ENCODE measurements at places on chromosomes 1 and 21.

DNA sequence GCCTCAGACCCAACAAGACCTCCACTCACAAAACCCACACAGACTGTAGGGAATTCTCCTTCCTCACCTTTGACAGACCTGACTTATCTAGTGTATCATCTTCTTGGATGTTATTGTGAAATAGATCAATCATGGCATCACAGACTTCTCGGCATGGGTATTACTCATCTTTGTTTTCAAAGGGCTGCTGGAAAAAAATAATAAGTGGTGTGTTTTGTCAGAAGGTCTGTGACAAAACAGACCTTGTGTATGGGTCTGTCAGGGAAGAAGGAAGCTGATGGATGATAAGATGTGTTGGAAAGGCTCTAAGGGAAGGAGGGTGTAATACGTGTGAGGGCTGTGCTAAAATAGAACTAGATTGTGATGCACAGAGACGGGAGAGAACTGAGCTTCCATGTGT, 13.9 kb upstream of the S100A7 start:
- no peak for DNase-seq

- DNase-seq = no peak
Measured at GRCh38 chr1:162578071-162578700, 16.7 kb downstream of the UAP1 start.

- no peak for DNase-seq
Measured at GRCh38 chr1:62725255-62725654, 37.1 kb upstream of the DOCK7 start.

GRCh38 chr1:225509770-225510169, 81.9 kb upstream of the LBR start:
- DNase-seq = no peak

GRCh38 chr1:244675167-244675566, 22.2 kb downstream of the DESI2 start:
- no peak for DNase-seq

DNA sequence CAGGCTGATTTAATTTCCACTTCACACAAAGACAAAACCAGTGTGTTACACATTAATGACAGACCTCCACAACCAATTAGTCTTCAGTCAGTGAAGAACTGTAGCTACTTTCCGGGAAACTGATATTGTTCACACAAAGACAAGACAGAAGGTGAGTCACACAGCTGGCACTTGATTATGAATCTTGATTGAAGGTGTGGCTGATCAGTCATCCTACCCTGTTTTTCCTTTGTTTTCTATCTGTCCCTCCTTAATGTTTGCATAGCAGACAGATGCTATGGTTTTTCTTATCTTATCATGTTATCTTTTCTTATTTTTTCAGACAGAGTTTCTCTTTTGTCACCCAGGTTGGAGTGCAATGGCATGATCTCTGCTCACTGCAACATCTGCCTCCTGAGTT, 185.1 kb upstream of the GREM2 start:
- DNase-seq = no peak

DNA sequence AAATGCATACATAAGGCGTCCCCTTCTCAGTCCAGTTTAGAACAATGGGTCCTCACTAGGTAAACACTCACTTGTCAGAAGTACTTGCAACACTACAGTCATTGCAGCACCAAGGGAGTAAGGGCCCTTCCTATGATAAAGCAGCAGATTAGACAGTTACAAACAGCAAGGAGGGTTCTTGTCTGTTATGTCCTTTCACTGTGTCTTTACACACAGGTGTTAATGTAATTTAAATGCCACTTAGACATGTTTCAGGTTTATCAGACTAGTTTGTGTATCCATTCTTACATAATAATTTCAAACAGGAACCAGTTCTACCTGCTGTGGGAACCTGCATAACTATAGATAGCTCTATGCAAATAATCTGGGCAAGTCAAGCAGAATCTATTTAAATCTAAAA, 105.6 kb upstream of the USH2A start:
- no peak for DNase-seq

DNA sequence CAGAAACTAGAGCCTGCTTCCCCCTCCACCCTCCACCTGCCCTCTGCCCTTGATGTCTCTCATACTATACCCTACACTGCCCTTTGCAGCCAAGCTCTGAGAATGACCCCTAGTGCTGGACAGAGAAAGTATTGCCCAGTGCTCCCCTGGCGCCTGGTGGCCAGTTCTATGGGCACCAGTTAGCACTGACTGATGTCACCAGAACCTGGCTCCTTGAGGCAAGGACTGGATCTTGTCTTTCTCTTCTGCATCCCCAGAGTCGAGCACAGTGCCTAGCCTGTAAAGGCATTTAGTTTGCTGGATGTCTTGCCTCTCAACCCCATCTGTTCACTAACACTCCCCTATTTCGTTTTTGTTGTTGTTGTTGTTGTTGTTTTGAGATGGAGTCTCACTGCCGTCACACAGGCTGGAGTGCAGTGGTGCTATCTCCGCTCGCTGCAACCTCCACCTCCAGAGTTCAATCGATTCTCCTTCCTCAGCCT, 5.9 kb downstream of the PHLDA3 start:
- DNase-seq = no peak

DNA sequence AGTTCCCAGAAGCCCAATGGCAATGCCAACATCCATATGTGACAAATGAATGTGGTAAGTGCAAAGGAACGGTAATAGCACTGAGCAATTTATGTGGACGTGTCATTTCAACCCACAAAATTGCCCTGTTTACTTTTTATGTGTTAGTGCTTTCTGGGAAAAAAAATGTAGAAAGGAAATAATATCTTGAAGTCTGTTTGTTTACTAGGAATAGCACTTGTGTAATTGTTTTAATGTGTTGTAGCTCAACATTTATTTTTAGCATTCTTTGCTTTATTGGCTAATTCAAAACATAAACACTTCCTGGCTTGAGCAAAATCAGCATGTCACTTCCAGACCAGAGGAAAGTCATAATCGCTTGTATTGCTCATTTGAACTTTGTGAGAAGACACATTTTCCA, 224.8 kb upstream of the KCNK2 start:
- DNase-seq = no peak

- no peak for DNase-seq
Measured at GRCh38 chr1:192726820-192727504, 81.9 kb upstream of the RGS2 start.

DNA sequence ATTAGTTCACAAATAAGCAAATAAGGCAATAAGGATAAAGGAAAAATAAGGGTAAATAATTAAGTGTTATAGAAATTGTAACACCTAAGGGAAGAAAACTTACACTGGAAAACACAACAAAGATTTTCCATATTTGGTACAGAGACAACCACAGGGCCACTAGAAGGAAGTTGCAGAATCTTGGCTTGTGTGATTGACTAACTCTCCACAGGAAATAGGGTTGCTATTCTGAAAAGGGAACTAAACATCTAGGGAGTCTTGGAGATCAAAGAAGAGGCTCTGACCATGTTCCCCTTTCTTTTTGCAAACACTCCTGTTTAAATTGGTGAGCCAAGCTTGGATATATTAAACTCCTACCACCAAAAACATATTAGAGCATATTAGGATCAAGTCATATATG, 59.1 kb downstream of the APCS start:
- DNase-seq = no peak

GRCh38 chr1:62308606-62309005, 10.6 kb downstream of the KANK4 start:
- DNase-seq = no peak

- DNase-seq = no peak
Measured at GRCh38 chr21:35850542-35851103, 209.7 kb downstream of the SETD4 start.

GRCh38 chr1:231584117-231584516, 42.5 kb upstream of the DISC1 start:
- DNase-seq = no peak

DNA sequence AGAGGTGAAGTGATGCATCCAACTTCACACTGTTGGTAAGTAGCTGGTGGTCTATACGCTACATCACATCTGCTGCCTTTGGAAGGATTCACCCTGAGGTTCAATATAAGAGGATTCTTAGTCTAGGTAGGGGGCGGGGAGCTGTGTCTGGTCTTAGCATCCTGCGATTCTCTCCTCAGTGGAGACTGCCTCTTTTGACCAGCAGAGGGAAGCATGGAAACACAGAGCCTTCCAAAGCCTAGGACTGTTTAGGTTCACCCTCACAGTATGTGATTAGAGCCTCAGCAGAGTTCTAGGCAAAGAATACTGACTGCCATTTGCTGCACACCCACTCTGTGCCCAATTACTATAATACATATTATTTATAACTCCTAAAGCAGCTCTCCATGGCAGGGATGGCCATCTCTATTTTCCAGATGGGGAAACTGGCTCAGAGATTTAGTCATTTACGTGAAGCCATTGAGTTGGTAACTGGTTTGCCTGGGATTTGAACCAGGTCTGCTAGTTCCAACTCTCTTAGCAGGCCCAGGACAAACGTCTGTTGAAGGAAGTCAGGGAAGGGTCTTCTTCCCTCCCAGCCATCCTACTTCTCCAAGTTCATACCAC, 28.9 kb upstream of the EFCAB14 start:
- no peak for DNase-seq

- DNase-seq = no peak
Measured at GRCh38 chr1:246281195-246281594, 225.9 kb downstream of the SMYD3 start.

DNA sequence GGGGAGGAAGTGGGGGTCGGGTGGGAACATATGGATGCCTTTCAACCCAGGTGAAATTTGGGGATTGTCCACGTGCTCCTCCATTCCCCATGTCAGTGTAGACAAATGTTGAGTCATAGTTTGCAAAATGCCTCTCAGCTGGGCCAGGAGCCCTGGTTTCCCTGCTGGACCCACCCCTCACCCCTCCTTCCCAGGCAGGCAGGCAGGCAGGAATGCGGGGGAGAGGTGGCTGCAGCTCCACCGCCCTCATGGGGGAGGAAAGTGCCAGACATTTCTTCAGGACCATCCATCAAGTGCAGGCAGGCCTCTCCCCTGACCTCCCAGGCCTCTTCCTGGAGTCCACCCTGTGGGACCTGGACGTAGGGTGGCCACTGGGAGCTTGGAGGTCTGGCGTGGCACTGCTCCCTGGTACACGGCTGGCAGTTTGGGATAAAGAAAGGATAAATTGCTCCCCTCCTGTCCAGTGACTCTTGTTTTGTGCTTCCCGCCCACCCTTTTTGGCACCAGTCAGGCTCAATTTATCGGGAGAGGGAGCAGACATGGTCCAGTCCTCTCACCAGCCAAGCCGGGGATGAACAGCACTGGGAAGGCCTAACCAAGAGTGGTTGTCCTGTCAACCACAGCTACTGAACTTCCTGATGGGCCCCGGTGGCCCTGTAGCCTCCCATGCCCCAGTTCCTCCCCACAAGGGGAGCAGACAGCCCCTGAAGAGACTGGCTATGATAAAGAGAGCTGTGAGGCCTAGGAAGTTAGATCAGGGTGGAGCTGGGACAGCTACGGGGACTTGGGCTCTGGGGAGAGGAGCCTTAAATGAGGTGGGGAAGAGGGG, 18.9 kb downstream of the NPR1 start:
- DNase-seq = no peak

- no peak for DNase-seq
Measured at GRCh38 chr1:183634429-183635065, 1.0 kb downstream of the ARPC5 start.

DNA sequence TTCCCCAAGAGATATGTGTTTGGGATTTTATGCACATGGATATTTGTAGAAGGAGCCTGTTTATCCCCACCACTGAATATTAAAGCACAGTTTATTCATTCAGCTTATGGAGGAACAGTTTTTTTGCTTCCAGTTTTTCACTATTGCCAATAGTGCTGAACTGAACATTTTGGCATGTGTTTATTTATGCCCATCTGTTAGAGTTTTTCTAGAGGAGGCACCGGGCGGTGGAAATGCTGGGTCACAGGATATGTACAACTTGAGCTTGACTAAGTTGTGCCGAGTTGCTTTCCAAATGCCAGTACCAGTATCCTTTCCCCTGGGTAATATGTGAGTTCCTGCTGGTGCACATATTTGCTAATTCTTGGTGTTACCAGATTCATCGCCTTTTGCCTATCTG, 111.3 kb downstream of the GREM2 start:
- DNase-seq = no peak

DNA sequence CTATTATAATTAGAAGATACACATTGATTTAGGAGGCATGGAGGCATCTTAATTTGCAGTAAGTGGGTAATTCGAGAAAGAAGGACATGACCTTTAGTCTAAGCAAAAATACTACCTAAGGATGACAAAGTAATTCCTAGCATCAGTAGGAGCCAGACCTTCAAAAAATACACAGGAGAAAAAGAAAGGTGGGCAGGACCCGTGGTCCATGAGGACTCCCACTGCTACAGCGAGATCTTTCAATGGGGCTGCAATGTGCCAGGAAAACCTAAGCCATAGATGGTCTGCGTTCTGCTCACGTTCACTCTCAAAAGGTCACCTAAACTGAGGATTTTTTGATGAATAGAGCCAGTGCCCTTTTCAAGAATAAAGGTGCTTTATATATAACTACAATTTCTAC, 10.6 kb upstream of the EXO1 start:
- DNase-seq = no peak

DNA sequence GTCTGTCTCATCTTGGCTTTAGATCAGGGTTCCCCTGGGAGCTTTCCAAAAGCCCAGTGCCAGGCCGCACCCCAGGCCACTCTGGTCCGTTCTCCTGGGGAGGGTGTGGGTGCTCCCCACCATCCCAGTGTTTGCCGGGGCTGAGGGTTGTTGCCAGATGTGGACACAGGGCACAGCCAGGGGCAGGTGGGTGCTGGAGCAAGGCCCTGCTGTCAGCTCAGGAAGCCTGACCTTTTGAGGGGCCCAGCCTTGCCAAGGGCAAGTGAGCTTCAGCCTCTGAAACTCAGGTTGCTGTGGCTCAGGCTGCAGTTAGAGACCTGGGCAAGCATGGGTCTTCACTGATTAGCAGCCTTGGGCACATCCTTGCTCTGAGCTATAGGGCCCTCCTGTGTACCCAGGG, 22.8 kb upstream of the ZBTB21 start:
- no peak for DNase-seq

GRCh38 chr1:157483635-157484034, 68.7 kb downstream of the FCRL5 start:
- no peak for DNase-seq

DNA sequence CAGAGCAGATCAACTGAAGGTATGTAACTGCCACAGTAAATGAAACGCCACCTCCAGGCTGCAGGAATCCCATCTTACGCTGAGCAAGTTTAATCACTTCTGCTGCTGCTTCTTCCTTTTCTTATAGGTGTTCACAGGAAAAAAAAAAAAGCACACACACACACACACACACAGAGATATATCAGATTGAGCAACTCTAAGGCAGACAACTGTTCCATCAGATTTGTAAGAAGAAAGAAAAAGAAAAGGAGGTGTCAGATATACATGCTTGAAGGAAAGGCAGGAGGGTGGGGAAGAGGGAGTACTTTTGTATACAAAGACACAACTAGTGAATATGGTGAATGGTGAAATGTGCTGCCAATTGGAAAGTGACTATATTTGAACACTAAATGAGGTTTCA, 28.6 kb downstream of the DSTYK start:
- DNase-seq = no peak

GRCh38 chr1:210347112-210347511, 18.4 kb downstream of the HHAT start:
- DNase-seq = peak; percentile 33
